ENCODE measurements at places on chromosomes 1 and 21.
A peak's percentile ranks its signal among the peaks of the same experiment; 100 is the strongest.

DNA sequence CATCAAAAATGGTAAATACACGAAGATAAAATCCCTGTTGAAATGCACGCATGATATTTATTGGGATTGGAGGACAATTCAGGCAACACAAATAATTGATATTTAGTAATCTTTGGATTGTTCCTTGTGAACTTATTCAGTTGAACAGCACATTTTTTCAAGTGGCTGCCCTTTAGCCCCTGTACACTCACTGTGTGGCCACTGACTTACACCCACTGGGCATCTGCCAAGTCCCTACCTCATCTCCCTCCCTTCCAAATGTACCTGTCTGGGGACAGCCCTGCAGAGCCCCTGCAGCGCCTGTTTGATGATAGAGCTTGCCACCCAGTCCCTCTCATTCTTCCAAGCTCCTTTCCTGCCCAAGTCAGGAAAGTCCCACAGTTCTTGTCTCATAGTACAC is 154.3 kb downstream of the GLUL start:
- DNase-seq: no peak

DNA sequence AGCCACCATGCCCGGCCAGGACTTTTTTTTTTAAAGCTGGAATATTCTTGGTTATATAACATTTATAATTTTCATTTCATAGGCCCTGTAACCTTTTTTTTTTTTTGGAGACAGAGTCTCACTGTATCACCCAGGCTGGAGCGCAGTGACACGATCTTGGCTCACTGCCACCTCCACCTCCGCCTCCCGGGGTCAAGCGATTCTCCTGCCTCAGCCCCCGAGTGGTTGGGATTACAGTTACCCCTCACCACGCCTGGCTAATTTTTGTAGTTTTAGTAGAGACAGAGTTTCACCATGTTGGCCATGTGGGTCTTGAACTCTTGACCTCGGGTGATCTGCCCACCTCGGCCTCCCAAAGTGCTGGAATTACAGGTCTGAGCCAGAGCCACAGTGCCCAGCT is 12.6 kb downstream of the ZYG11B start:
- DNase-seq: no peak

- peak; percentile 46 for DNase-seq
Observed at GRCh38 chr1:215526147-215526845, 40.8 kb upstream of the KCTD3 start.

DNA sequence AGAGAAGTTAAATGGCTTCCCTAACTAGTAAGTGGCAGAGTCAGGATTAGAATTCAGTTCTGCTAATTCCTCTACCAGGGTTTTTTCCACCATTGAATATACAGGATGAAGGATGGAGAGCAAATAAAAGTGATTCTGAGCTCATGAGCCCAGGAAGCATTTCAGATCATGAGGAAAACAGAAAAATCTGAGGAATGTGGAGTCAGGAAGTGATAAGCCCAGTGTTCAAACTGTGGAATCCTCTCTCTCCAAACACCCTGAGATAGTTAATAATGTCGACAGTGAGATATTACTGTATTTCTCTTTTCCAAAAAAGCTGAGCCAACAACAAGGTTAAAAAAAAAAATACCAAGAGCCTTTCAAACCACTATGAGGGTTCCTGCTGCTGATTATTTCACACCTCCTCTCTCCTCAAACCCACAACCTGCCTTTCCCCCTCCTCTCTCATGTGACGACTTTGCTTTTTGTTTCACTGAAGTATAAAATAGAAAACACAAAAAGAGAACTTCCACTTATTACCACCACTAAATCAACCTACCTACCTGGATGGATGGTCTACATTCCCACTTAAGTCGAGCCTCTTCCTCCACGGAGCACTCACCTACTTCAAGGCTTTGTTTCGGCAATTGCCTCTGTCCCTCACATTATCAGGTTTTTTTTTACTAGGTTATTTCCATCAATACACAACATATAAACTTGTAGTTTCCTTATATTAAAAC is 8.9 kb downstream of the SLAMF1 start:
- DNase-seq: peak; percentile 84

- no peak for DNase-seq
Observed at GRCh38 chr21:45016406-45017038, 57.9 kb upstream of the ADARB1 start.

Data from CD4-positive, alpha-beta T cell treated with Interferon alpha-2 for 1 hour (primary cell).